ENCODE measurements at places on chromosomes 12 and 14. TPM values are rescaled to one million over a fixed set of nuclear protein-coding genes. Genes with fewer than 3 reads are reported as not detected.

CELA1 gene
- not detected for total RNA-seq

SLC10A1 gene
- total RNA-seq, result not detected

ZNF891 gene
- 0.79 TPM for total RNA-seq

UNC119B gene
- total RNA-seq, result 17.5 TPM

C12orf60 gene
- total RNA-seq, result 3.9 TPM

ARHGAP9 gene
- not detected for total RNA-seq

L2HGDH gene
- total RNA-seq, result 3.8 TPM

ALG10 gene
- total RNA-seq, result 6.9 TPM

NTF3 gene
- total RNA-seq, result 11.1 TPM

CHMP4A gene
- total RNA-seq, result 31.3 TPM

FGF23 gene
- total RNA-seq, result not detected

CLEC9A gene
- not detected for total RNA-seq

CEBPE gene
- not detected for total RNA-seq

All from aortic smooth muscle cell (primary cell).